ENCODE measurements at places on chromosomes 12 and 14.

GRCh38 chr12:112986291-112986800, 8.0 kb downstream of the OAS2 start:
- no peak for DNase-seq

GRCh38 chr14:64549791-64550620, at the start of gene PPP1R36:
TSS of gene PPP1R36 (plus strand) at chr14:64549961. CDS start at chr14:64549998, 37 bp downstream.
- no peak for DNase-seq

- no peak for DNase-seq
Observed at GRCh38 chr12:21989819-21990412, 48.7 kb upstream of the ABCC9 start.

- no peak for DNase-seq
Observed at GRCh38 chr14:72500234-72500838, 393.6 kb downstream of the DPF3 start.

All from effector CD4-positive, alpha-beta T cell (primary cell).